ENCODE measurements at places on chromosomes 7 and 10.
A peak's percentile ranks its signal among the peaks of the same experiment; 100 is the strongest.

DNA sequence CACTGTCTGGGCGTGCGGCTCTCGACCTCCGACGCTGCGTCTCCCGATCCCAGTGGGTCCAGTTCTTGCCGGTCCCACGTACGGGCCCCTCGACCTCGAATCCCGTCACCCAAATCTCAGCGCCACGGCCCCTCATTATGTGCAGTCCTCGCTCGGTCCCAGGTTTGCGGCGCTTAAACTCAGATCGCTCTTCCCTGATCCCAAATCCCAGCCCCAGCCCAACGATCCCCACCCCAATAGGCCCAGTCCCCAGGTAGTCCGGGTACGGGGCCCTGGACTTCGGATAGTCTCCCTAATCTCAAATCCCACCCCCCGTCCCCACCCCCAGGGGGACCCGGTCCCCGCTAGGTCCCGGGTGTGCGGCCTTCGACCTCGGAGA lies 666 bp downstream of the HNRNPF start:
- ATAC-seq, result no peak

DNA sequence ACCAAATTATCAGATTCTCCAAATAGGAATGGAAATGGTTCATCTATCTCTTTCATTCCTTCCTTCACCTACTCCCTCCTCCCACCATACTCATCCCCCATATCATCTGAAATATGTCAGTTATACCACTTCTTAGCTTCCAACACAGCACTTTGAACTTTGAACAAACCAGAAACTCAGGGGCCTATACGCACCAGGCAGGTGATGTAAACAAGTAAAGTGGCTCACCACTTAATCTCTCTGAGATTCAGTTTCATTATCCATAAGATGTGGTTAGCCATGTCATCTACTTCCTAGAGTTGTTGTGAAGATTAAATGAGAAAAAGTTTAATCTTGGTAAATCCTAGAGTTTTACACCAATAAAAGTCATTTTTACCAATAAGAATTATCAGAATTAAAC lies 65.9 kb upstream of the LRRN3 start:
- ATAC-seq, result no peak

DNA sequence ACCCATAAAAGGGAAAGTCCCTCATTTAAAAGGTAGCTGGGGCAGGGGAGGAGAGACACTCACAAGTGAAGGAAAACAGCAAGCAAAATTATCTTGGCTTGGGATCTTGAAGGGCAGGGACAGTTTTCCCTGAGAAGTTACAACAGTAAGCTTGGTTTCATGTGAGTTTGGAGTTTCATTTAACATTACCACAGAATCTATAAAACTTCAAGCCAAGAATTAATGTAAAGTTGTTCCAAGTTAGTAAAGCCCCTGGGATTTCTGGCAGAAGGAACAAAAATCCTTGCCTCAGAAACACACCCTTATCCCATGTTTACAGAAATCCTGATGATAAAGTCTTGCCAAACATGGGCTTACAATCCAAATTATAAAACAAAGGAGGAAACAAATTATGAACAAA lies 19.2 kb downstream of the CRPPA start:
- no peak for ATAC-seq

GRCh38 chr10:110527731-110528171 lies 30.0 kb downstream of the DUSP5 start:
- no peak for ATAC-seq

- ATAC-seq, result no peak
These were observed 12.6 kb upstream of the OR6B1 start for GRCh38 chr7:143987513-143987912.

- ATAC-seq, result no peak
These were observed 130.4 kb downstream of the GLI3 start for GRCh38 chr7:42106562-42106961.

DNA sequence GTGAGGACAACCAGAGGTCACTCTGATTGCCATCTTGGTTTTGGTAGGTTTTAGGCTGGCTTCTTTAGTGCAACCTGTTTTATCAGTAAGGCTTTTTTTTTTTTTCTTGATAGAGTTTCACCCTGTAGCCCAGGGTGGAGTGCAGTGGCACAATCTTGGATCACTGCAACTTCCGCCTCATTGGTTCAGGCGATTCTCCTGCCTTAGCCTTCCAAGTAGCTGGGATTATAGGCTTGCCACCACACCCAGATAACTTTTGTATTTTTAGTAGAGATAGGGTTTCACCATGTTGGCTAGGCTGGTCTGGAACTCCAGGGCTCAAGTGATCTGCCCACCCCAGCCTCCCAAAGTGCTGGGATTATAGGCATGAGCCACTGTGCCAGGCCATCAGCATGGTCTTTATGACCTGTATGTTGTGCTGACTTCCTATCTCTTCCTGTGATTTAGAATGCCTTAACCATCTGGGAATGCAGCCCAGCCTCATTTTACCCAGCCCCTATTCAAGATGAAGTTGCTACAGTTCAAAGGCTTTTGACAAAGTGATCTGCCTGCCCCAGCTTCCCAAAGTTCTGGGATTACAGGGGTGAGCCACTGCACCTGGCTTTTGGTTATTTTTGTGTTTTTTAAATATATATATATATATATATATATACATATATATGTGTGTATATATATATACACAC lies 7.0 kb upstream of the ZNF425 start:
- ATAC-seq, result no peak

GRCh38 chr7:4109481-4110110 lies 572.5 kb upstream of the FOXK1 start:
- no peak for ATAC-seq

DNA sequence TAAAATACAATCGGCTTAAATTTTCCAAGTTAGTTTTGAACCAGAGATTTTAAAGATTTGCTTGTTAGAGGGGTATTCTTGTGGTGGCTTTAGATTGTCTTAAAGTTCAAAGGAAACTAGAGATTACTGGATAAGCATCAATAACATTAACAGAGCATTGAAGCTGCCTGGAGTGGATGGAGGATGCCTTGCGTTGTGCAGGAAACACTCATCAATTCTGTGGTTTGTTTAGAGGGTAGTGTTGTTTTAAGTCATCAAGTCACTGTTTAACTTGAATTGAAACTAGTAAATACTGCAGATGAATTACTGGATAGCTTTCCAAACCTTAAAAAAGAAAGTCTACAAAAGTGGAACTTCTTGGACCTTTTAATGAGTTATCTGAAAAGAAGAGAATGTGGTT lies 218.6 kb downstream of the CELF2 start:
- no peak for ATAC-seq

GRCh38 chr10:46555713-46556514 lies 544 bp downstream of the GPRIN2 start:
- peak; percentile 33 for ATAC-seq

DNA sequence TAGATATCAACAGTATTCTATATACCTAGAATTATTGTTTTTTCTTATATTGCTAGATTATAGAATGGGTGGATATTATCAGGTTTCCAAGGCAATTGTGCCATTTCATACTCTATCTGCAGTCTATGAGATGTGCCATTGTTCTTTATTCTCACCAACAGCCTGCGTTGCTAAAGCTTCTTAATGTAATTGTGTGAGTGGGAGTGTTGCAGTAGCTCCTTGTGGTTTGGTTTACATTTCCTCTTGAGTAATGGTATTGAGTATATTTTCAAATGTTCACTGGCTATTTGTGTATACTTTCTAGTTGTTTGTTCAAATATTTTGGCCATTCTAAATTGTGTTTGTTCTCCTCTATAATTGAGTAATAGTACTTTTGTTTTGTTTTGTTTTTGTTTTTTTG lies 199.2 kb downstream of the TFEC start:
- no peak for ATAC-seq

- peak; percentile 63 for ATAC-seq
These were observed 26.9 kb downstream of the ABLIM1 start for GRCh38 chr10:114631090-114631665.

- no peak for ATAC-seq
These were observed 2.8 kb downstream of the LGI1 start for GRCh38 chr10:93760490-93760889.

- no peak for ATAC-seq
These were observed 52.2 kb downstream of the ASB13 start for GRCh38 chr10:5614155-5614721.

DNA sequence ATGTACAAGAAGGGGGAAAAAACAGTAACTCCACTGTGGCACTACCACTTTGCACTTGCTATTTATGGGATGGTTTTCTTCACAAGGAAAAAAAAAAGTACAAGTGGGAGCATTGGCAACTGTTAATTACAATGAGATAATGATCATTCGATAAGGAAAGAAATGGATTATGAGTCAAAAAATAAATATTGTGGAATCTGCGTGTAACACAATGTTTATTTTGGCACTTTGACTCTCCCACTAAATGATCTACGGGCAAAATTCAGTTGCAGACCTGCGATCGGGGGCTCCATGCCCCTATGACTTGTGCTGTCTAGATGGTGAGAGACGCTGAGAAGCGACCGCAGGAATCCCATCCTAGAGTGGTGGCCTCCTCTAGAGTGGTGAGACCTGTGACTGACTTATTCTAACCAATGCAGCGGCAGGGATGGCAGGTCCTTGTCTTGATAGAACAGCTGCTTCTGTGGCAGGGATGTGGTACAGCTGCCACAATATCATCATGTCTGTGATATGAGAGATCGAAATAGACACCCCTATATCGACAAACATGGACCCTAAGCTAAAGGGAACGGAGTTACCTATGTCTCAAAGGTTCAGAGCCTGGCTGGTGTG lies 345.0 kb upstream of the KLF6 start:
- ATAC-seq, result no peak

- no peak for ATAC-seq
These were observed 396.5 kb upstream of the MKI67 start for GRCh38 chr10:128522551-128523308.

GRCh38 chr10:122554131-122555036 lies 6.2 kb upstream of the DMBT1 start:
- ATAC-seq, result no peak

- no peak for ATAC-seq
These were observed 146.1 kb upstream of the TMEM196 start for GRCh38 chr7:19919261-19920095.

- no peak for ATAC-seq
These were observed 234.0 kb downstream of the ZMYND11 start for GRCh38 chr10:369221-369683.

DNA sequence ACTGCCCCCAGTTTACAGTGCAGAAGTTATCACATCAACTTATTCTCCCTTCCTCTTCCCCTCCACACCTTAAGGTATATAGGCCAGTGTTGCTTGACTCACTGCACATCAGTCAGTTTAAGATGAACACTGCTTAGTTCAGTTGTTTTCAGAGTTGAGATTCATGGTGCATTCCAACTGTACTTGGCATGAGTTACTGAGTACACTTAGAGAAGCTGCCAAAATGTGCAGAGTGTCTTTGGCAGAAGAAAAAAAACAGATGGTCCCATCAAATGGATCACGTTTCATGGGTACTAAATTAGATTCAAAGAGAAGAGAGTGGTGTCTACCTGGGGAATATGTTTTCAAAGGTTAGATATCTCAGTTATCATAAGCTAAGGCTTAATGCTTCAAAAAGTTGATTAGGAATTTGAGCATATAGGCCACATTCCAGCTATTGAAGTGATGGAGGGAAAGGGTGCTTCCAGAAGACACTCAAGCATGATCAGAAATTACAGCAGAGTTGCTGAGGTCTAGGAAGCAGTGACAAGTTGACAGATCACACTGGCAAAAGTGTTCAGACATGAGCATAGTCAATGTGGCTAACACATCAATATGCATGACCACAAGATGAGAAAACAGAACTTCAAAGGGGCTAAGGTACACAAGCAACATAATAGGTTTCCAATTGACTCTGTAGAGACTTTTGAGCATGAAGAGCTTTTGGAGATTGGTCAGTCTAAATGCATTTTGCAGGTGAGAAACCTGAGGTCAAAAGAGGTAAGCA lies 579.2 kb upstream of the CELF2 start:
- ATAC-seq, result no peak

GRCh38 chr7:40604601-40605438 lies 470.0 kb downstream of the SUGCT start:
- no peak for ATAC-seq

DNA sequence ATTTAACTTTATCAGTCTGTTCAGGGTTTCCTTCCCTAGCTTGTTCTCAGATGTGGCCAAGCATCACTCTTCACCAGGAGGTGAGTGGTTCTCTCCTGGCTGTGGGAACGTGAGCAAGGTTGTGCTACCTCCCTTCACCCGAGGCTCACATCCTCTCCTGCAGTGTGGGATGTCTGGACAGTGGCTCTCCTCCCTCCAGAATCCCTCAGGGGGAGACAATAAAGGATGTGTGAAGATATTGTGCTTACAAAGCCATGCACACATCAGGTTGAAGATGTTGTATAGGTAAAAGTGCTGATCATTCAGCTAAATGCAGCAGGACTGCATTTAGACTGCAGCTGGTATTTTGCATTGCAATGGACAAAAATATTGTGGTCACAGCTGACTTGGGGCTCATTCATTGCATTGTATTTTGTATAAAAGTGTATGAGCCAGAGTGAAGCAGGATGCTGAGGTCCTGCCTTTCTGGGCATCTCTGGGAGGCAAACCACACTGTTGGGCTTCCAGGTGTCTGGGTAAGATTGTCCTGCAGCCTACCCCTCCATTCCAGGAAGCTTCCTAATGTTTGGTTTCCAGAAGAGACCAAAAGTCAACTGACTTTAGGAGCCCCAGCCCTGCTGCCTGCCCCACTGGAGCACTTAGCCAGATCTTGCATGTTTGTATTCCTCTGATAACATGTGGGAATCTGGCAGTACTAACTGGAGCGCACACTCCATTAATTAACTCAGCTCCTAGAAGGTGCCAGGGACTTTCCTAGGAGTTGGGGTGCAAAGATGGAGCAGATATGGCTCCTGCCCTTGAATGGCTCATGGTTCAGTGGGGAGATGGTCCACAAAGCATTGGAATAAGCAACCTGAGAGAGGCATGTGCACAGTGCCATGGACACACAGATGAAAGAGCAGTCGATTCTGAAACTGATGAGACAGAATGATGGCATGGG lies 292.5 kb upstream of the ZNF32 start:
- ATAC-seq, result no peak

DNA sequence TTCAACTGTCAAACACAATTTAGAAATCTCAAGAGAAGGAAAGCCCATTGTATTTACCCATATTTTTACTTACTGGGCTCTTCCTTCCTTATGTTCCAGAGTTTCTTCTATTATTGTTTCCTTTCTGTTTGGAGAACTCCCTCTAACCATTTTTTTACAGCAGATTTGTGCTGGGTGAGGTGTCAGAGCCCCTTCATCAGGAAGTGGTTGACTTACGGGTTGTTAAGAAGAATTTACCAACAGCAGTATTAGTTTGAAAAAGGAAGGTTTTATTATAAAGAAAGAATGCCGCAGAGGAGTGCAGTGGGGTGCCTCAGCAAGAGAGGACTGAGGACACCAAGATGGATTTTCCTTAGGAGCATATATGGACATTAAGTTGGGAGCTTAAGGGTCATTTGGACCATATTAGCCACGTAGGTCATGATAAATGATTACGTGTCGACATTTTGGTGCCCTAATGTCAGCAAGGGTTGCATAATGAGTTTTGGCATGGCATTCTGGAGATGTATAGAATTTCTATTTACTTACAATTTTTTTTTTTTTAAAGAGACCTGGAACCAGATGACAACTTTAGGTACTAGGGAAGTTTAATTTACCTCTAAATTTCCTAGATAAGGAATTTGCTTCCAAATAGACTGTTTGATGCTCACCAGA lies 6.3 kb upstream of the TBATA start:
- ATAC-seq, result no peak

All from esophagus mucosa (tissue), 1 donor.